ENCODE measurements at places on chromosomes 13 and 19.

DNA sequence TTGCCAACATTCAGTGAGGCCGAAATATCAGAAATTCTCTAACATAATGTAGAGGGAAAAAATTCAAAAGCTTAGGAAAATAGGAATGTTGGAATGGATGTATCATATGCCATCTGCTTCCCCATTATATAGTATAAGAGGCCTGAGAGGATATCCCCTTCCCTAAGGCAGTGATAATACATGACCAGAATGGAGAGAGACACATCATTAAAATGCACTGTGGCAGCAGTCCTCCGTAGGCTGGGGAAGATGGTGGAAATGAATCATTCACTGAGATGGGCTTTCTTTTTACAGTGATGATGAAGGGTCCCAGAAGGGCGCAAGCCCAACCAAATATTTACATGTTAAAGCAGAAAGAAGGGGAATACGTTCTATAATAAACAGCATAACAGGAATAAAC lies 799.1 kb upstream of the SPRY2 start:
- no peak for DNase-seq

- peak; percentile 67 for DNase-seq
Measured at GRCh38 chr13:89457977-89458376, 1786.8 kb downstream of the SLITRK5 start.

DNA sequence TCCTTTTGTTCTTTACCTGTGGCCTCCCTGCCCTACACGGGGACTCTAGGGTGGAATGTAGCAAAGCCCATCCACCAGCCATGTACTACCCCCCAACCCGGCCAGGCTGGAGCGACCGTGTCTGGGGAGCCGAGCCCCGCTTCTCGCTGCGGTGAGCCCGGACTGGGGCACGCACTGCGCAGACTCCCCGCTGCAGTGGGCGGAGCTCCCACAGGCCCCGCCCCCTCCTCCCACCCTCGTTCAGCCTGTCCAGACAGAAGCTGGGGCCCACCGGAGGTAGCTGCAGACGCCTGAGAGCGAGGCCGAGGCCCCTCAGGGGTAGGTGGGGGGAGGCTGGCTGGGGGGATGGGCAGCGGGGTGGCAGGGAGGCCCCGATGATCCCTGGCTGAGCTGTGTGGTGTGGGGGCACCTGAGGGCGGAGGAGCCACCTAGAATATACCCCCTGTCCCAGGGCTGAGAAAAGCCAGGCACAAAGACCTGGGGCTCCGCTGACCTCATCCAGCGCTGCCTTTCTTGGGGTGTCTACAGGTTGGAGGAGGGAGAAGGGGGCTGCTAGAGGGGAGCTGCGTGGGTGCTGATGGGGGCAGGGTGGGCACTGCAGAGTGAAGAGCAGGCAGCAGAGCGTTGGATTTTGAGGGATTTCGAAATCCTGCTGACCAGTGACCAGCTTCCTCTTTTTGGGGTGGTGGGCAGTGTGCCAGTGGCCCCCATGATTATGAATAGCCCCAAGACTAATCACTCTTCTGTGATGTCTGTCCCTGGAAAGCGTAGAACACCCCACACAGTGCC lies 17.3 kb downstream of the PLD3 start:
- peak; percentile 65 for DNase-seq

DNA sequence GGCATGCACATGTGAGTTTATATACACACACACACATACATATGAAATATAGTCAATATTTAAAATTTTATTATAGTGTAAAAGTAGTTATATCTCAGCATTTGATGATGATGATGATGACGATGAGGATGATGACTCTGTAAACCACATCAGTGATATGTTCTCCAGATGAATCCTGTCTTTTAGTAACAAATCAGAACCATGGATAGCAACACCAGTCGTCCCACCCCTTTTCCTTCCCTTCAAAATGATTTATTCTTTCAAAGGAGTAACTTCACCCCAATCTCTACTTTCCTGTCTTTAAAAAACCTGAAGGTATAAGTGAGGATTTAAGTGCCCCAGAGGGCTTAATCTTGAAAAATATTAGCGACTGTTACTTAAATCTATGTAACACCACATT lies 74.1 kb downstream of the DCLK1 start:
- DNase-seq, result peak; percentile 10

GRCh38 chr19:9986787-9987281 lies 23.5 kb downstream of the COL5A3 start:
- no peak for DNase-seq

- no peak for DNase-seq
Measured at GRCh38 chr13:31242367-31242766, 42.6 kb downstream of the B3GLCT start.

DNA sequence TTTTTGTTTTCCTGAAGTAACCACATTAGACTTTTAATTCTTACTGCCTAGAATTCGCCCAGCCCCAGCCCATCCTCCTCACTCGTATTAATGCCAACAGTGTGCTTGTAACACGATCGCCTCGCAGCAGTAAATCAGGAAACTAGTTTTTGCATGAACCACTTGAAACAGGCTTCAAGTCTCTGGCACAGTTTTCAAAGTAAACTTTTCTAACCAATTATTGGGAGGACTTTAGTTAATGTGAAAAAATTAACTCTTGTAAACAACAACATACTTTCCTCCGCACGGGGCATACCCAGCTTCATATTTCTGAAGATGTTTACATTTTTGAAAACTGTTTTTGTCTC lies 39.2 kb downstream of the TNFRSF19 start:
- DNase-seq, result peak; percentile 55

- DNase-seq, result no peak
Measured at GRCh38 chr13:111659219-111659775, 338.9 kb downstream of the TEX29 start.

- DNase-seq, result no peak
Measured at GRCh38 chr13:36353001-36353400, 6.8 kb upstream of the SPART start.

DNA sequence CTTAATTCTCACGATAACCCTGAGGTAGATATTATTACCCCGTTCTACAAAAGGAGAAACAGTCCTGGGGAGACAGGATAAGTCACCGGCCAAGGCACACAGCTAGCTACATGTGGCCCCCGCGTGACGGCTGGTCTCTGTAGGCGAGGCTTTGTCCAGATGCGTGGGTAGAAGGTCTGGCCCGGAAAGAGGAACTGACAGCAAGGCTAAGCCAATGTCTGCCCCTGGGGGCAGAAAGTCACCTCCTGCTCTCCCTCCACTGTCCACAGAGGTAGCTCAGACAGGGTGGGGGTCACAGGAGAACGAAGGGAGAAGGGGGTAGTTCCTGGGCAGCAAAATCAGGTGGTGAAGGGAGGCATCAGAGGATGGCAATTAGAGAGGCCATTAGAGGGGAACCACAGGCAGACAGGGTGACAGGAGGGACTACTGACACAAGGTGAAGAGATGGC lies 1.8 kb downstream of the APOC4 start:
- no peak for DNase-seq

DNA sequence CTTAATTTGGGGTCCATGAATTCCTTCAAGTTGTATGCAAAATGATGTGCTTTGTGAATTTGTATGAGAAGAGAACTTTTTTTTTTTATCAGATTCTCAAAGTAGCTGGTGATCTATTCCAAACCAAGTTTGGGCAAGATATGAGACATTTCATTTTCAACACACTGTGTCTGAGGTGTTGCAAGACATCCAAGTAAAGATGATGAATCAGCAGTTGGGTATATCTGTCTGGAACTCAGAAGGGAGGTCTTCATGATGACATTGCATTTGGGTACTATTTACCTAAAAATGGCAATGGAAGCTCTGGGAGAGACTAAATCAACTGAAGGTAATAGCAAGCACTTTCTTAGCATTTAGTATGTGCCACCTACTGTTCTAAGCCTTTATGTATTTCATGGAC lies 2.8 kb downstream of the FAM124A start:
- DNase-seq, result no peak

DNA sequence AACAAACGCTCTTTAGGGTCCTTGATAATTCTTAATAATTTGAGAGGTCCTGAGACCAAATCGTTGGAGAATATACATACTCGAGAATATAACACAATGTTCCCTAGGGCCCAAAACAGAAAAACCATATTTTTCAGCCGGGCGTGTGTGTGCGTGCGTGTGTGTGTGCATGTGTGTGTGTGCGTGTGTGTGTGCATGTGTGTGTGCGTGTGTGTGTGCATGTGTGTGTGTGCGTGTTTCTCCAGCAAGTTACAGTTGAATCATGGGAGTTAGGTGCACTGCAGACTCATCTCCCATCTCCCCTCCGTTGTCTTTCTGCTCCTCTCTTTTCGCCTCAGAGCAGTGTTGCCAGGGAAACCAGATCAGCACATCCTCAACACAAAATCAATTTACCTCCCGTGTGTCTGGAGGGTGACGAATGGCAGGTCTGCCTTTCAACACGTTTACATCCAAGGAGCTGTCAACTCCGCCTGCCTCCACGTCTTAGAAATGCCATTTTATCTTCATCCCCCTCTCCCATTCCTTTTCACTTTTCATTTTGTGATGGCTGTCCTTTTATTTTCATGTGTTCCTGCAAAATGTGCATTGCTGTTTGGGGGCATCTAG lies 8.3 kb upstream of the PNMA8B start:
- DNase-seq, result no peak

DNA sequence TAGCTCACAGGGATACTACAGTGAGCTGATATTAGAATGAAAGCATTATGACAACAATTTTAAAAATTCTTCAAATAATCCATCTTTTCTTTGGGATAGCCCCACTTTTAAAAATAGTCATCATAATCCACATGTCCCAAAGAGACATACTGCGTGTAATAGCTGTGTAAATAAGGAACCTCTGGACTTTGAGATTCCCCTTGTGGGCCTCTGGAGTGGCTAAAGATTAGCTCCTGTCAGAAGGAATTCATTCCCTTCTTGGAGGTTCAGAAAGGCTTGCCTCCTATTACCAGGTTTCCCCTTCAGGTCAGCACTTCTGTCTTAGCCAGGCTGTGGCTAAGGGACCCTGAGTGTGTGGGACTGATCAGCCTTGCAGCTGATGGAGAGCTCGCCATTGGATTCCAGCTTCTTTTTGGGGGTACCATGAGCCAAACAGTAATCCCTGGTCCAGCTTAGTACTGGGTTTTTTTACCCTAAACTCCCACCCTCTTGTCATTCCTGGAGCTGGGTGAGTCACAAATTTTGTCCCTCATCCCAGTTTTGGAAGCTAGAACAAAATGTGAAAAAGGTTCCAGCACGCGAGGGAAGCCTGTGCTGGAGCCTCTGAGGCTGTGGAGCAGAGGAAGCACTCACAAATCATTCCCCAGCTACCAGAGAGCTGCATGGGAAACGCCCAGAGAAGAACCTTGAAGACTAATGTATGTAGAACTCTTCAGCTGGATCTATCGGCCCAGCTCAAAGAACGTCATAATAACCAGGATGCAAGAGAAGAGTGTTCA lies 96.7 kb downstream of the RNASEH2B start:
- DNase-seq, result no peak

- DNase-seq, result peak; percentile 45
Measured at GRCh38 chr19:2015608-2015950, at the start of gene BTBD2. Gene BTBD2 (minus strand): TSS chr19:2015714. CDS start chr19:2015703, 11 bp downstream.

GRCh38 chr13:109198585-109198984 lies 569.2 kb downstream of the MYO16 start:
- DNase-seq, result peak; percentile 45

- no peak for DNase-seq
Measured at GRCh38 chr19:19748249-19748938, 15.5 kb upstream of the ZNF14 start.

DNA sequence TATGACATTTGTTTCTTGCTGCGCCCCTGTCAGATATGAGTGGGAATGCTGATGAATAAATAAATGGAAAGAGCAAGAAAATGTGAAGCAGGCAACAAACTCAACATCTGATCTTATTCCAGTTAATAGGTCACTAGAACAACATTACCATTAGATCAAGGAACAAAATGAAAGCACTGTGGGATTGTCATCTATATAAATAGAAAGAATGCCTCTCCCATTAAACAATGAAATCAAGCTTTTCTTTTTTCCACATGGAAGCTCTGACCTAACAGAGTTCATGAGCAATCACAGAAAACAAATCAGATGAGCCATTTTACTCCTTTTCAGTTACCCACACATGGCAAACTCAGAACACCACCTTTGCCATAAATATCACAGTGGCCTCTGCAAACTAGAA lies 354.8 kb downstream of the SUCLA2 start:
- no peak for DNase-seq

DNA sequence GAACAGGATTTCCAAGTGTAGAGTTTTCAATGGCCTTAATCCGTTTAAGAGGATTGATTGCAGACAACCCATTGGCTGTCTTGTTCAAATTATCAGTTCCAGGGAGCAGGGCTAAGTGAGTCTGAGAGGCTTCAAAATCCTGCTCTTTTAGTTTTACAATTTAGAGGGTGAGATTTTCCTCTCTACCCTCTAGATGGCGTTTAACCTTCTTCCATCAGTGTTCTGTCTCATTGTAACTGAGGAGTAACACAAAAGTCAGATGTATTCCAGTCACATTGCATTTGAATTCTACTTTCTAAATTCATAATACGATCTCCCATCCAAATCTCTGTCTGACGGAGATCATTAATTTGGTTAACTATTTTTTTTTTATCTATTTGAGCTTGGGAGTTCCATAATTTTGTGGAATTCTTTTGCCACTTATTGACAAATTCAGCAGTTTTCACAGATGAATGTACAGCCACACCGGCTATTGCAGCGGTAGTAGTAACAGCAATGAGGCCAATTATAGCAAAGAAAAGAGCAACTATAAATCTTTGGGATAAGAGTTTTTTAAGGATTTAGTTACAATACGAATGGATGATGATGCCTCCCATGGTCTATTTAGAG lies 7.8 kb upstream of the C19orf84 start:
- peak; percentile 59 for DNase-seq

DNA sequence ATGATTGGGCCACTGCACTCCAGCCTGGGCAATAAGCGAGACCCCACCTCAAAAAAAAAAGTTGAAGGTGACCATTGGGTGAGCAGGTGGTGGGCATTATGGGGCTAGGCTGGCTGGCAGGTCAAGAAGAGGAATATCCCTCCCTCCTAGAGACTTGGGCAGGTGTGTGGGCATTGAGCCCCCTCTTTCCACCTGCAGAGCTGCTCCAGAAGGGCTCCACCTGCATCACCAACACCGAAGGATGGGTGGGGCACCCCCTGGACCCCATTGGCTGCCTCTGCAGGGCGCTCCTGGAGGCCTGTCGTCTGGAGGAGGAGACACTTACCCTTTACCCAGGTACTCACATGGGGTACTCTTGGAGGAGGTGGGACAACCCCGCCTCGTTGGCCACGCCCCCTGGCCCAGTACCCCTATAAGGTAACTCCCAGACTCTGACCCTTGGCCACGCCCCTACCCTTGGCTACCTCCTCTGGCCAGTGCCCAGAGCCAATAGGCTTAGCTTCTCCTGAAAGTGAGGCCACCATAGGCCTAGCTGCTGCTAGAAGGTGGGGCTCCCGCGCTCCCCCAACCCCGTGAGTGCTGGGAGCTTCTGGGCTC lies 21.9 kb downstream of the ZSWIM4 start:
- DNase-seq, result no peak

GRCh38 chr19:8174706-8175105 lies 25.3 kb upstream of the FBN3 start:
- DNase-seq, result peak; percentile 77

GRCh38 chr19:29940971-29941585 lies 961 bp upstream of the URI1 start:
- DNase-seq, result no peak

GRCh38 chr13:27170516-27171243 lies 931 bp downstream of the USP12 start:
- DNase-seq, result peak; percentile 26

- no peak for DNase-seq
Measured at GRCh38 chr19:11414544-11414943, 4.6 kb downstream of the RGL3 start.

GRCh38 chr13:33494596-33495204 lies 209.1 kb upstream of the STARD13 start:
- peak; percentile 86 for DNase-seq
